ENCODE measurements at places on chromosomes 3 and 15. TPM values are rescaled to one million over a fixed set of nuclear protein-coding genes. Genes with fewer than 3 reads are reported as not detected.

DGKG gene
- 11.7 TPM for total RNA-seq

SEMA3B gene
- 5.3 TPM for total RNA-seq

LRRC31 gene
- total RNA-seq: not detected

LRTM1 gene
- total RNA-seq: not detected

IQCF5 gene
- not detected for total RNA-seq

GOLGA6A gene
- total RNA-seq: under 0.01 TPM

ZNF620 gene
- total RNA-seq: 2.6 TPM

CASR gene
- total RNA-seq: not detected

SPTSSB gene
- not detected for total RNA-seq

TEX55 gene
- not detected for total RNA-seq

PRTG gene
- total RNA-seq: 26.2 TPM

TGM5 gene
- total RNA-seq: not detected

MRPL3 gene
- total RNA-seq: 124 TPM

HLTF gene
- 68.8 TPM for total RNA-seq

ABCC5 gene
- 25.6 TPM for total RNA-seq

NR2E3 gene
- not detected for total RNA-seq
